ENCODE measurements at places on chromosomes 5 and 9.

- DNase-seq = no peak
Observed at GRCh38 chr5:141825241-141825671, 53.0 kb downstream of the PCDH1 start.

DNA sequence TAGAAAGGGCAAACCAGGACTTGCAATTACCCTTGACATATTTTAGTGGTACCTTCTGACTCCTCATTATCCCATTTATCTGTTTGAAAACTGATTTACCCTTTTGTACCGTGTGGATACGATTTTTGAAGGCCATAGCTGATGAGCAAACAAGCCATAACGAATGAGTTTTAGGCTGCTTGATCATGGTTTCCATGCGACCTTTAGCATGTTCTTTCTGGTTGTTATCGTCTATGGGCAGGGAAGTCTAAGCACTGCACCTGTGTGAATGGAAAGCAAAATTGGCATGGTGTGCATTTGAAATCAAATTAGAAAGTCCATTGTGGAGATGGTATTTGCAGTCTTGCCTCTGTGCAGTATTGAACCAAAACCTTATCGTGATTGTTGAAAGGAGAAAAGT, 127.7 kb downstream of the TLE4 start:
- no peak for DNase-seq

DNA sequence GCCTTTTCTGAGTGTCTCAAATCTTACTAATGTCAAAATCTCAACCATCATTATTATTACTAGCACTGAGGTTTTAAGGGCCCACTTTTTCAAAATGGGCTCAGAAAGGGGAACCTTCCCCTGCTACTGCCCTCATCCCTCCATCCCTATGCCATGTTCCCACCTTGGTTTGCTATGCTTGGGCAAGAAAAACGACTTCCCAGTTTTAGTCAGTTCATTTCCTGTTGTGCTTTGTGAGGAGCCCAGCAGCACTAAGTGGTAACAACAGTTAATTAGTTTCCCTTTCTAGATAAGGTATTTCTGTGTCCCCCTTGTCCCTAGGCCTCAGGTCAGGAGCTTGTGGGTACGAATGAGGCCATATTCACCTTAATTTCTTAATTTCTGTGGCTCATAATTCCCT, 595.2 kb downstream of the RAB3C start:
- no peak for DNase-seq

DNA sequence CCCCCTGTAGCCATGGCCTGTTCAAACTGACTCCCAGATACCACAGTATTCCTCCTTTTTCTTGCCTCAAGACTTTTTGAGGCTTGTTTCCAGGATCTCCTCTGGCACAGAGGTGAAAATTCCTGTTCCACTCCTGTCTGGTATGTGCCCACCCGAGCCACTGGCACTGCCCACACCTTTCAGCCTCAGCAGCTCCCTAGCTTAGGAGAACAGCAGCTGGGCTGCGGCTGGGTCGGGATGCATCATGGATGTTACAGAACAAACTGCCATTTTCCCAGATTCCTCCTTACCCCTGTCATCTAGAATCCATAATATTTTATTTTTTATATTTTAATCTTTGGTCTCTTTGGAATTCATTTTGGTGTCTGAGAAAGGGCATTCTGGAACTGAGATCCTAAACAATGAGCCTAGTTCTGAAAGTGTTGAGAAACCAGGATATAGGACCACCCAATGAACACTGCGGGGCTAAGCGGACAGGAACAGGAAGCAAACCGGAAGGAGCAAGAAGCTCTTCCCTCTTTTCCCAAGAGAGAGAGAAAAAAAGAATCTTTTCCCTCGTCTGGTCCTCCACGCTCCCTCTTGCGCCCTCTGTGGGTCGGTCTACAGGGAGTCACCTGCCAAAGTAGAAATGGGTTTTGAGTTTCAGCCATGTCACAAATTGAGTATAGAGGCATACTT, 12.5 kb downstream of the OR2S2 start:
- DNase-seq = peak; percentile 86

GRCh38 chr5:93607367-93608258, 24.6 kb downstream of the NR2F1 start:
- peak; percentile 45 for DNase-seq

- peak; percentile 83 for DNase-seq
Observed at GRCh38 chr9:130073373-130073772, 19.7 kb downstream of the GPR107 start.

- no peak for DNase-seq
Observed at GRCh38 chr5:145283141-145283810, 551.9 kb downstream of the PRELID2 start.

GRCh38 chr9:87569518-87569917, 71.9 kb downstream of the DAPK1 start:
- no peak for DNase-seq

DNA sequence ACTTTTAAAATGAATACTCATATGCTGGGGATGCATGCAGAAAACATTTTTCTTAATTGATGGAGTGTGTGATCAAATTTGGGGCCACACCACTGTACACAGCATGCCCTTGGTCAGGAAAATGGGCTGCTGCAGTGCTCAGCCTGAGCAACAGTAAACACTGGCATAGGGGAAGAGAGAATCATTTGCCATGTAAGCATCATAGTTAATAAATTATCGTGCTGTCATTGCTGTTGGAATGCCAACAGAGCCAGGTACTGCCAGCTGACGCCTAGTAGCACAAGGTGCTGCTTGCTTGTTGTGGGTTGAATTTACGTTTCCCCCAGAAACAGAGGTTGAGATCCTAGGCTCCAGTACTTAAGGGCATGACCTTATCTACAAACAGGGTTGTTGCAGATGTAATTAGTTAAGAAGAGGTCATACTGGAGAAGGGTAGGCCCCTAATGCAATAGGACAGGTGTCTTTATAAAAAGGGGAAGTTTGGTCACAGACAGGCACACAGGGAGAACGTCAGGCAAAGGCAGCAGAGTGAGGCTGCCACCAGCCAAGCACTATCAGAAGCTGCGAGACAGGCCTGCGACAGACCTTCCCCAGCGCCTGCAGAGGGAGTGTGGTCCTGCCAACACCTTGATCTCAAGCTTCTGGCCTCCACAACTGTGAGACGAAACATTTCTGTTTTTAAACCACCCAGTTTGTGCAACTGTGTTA, 25.3 kb downstream of the DAP start:
- DNase-seq = no peak

- DNase-seq = peak; percentile 69
Observed at GRCh38 chr9:20884985-20885593, 146.4 kb downstream of the HACD4 start.

- no peak for DNase-seq
Observed at GRCh38 chr9:4667681-4668080, 1.4 kb upstream of the SPATA6L start.

DNA sequence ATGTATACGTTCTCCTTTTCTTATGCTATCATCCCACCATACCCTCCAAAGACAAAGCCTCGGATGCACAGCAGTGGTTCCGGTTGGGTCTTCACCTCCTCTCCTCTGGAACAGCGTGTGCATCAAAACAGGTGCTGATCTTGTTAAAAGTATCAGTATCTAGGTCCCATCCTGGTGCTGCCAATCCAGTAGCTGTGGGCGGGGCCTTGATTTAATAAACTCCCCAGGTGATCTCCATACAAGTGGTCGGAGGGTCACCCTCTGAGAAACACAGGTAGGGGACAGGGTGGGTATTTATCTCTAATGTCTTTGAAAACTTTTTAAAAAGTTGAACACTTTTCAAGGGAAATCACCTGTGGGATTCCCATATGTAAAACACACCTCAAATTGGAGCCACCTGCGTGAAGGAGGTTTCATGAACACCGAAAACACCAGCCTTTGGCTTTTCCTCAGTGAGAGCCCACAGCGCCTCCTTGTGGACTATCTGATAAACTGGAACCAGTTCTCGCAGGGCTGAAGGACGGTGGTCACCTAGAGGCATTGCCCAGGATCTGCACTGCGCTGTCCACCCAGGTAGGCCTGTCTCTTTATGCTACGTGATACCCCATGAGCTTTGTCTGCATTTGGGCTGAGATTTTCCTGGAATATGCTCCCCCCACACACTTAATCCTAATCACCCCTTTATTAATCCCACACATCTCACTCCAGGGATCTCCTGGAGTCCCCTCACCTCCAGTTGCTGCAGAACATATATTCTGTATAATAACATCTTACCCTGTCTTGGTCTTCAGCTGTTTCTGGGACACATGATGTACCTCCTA, 80.5 kb upstream of the EPB41L4B start:
- DNase-seq = peak; percentile 49

- no peak for DNase-seq
Observed at GRCh38 chr9:18126831-18127498, 347.0 kb upstream of the ADAMTSL1 start.

GRCh38 chr5:179377421-179378115, 32.3 kb upstream of the ADAMTS2 start:
- no peak for DNase-seq

DNA sequence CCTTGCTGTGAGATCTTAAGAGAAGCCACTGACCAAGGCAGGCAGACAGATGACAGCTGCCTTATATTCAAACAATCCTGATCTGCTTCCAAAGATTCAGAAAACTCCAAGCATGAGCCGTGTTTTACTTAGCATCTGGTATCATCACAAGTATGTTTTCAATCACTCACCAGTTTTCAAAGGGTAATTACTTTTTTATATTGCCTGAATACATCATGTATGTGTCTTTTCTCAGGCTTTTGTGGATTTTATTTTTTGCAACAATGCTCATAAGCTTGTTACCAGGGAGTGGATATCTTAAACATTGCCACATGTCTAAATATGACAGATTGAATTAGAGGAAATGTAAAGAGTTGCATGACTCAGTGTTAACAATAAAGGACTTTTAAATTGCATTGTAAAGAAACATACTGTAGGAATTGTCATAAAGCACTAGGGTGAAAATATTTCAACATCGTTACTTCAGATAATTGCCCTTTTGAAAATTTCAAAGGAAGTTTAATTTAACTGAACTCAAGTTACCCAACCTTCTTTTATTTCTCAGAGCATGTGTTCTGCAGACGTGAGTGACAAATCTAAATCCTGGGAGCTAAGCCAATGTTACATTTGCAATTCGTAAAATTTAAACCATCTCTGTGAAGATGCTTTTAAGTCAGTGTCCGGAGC, 326.1 kb downstream of the PLK2 start:
- no peak for DNase-seq

DNA sequence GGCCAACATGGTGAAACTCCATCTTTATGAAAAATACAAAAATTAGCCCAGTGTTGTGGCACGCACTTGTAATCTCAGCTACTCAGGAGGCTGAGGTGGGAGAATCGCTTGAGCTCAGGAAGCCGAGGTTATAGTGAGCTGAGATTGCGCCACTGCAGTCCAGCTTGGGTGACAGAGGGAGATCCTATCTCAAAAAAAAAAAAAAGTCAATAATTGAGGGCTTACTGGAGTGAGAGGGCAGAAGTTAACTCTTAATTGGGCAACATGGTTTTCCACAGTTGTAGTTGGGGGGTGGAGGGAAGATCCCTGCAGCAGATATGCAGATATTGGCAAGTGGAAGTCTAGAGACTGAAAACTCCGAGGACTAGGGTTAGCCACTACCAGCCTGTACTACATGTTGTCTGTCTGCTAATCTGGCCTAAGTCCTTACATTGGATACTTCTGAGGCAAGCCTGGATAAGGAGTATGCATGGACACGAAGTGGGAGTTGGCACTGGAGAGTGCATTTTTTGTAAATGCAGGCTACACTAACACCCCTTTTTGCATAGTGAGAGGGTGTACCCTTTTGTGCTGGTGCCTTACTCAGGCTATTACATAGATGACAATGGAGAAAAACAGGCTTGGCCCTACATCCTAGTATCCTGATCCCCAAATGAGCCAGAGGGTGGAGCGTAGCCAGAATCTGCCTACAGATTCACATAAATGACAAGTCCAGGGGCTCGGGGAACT, 89.0 kb upstream of the NIPBL start:
- no peak for DNase-seq

DNA sequence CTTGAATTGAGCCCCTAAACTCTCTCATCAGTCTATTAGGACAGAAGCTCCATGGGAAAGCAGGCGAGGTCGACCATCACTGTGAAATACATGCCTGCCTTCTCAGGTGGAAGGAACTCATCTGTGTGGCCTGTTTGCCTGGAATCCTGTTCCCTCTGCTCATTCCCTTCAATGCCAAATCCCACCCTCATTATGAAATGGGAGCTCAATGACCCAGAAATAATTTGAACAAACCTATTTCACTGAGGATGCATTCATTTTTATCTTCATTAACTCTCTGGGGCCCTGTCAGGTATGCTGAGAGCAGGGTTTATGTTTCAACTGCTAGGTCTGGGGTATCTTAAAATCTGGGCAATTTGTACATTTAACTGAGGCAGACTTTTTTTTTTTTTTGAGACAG, 142.2 kb downstream of the MED27 start:
- DNase-seq = no peak

- peak; percentile 23 for DNase-seq
Observed at GRCh38 chr5:132104556-132104955, 31.0 kb downstream of the CSF2 start.

DNA sequence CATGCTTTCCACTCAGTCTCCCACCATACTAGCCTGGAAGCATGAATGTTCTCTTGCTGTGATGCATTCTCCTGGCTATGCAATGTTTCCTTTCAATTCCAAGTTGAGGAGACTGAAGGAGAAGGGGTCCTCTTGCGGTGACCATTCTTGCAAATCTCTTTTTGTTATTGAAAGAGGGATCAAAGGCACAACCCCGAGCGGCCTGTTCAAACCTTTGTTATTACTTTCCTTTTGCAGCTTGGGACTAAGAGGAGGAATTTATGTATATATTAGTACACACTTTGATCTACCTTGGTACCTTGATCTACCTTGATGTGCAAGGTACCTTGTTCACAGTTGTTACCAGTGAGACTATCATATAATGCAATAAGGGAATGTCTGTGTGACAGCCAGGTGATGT, 147.3 kb downstream of the KCTD16 start:
- no peak for DNase-seq

- DNase-seq = no peak
Observed at GRCh38 chr5:61966997-61967396, 339.0 kb upstream of the KIF2A start.

DNA sequence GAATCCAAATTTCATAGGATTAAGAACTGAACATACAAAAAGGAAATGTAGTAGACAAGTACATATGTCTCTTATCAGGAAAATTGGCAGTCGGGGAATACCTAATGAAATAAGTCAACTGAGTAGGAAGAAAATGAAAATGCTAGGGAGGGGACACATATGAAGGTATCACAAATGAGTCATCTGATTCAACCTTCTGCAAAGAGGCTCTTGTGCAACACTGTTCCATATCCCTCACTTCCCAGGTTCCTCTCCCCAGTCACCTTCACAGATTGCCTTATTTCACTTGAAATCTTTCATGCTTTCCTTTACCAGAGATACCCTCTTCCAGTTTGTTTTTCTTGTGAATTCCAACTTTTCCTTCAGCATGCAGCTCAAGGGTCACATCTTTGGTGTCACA, 139.0 kb downstream of the RFX3 start:
- no peak for DNase-seq

- no peak for DNase-seq
Observed at GRCh38 chr5:121795511-121795910, 56.2 kb upstream of the FTMT start.

DNA sequence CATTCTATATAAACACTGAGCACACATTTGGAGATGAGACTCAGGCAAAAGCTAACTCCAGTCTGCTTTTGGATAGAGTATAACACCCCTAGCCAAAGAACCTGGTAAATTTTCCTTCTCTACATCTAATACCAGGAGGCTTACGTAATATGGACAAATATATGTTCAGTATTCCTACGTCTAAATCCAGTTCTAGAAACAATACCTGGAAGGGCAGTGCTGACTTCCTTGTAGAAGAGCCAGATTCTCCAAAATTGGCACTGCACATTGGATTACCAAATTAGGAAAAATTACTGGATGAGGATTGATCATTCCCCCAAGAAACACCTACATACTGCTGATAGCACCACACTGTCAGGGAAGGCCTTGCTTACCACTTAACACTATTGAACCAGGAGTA, 247.4 kb downstream of the SAXO1 start:
- DNase-seq = no peak

- DNase-seq = no peak
Observed at GRCh38 chr5:158175934-158176481, 317.1 kb upstream of the CLINT1 start.
